ENCODE measurements at places on chromosomes 11 and 22. TPM values are rescaled to one million over a fixed set of nuclear protein-coding genes. Genes with fewer than 3 reads are reported as not detected.

- DNase-seq: no peak
Measured at GRCh38 chr11:17790453-17790852, 55.9 kb downstream of the KCNC1 start.

- DNase-seq: peak; percentile 89
Measured at GRCh38 chr11:66334605-66335442, 1.4 kb downstream of the RIN1 start.

DNA sequence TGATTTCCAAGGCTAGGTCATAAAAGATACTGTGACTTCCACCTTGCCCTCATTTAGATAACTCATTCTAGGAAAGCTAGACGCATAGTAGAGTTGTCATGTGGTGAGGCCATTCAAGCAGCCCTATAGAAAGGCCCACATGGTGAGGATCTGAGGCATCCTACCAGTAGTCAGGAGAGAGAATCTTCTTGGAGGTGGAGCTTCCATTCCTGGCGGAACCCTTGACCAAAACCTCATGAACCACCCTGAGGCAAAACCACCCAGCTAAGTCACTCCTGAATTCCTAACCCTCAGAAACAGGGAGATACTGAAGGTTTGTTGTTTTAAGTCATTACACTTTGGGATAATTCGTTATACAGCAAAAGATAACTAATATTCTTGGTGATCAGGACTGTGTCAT, 2.9 kb upstream of the HDHD5 start:
- no peak for DNase-seq

DNA sequence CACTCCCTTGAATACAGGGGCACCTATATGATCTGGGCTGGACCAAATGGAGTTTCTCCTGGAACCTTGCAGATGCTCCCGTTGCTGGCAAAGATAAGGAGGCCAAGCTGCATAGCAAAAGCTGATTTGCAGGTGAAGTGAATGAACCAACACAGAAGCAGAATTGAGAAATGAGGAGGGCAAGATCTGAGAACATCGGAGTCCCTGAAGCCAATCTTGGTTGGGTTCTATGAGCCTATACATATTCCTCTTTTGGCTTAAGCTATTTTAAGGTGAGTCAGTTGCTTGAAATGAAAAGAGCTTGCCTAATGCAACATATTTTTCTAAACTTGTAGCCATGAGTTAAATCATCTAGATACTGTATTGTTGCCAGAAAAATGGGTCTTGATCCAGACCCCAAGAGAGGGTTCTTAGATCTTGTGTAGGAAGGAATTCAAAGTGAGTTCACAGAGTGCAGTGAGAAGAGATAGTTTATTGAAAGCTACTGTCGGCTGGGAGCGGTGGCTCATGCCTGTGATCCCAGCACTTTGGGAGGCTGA, 23.5 kb downstream of the WEE1 start:
- no peak for DNase-seq

The OR51B4 gene
- not detected for total RNA-seq

The PRG3 gene
- not detected for total RNA-seq

The TNNI2 gene
- not detected for total RNA-seq

- DNase-seq: no peak
Measured at GRCh38 chr11:23227078-23227445, 366.8 kb upstream of the CCDC179 start.

The OR5M8 gene
- total RNA-seq: not detected

DNA sequence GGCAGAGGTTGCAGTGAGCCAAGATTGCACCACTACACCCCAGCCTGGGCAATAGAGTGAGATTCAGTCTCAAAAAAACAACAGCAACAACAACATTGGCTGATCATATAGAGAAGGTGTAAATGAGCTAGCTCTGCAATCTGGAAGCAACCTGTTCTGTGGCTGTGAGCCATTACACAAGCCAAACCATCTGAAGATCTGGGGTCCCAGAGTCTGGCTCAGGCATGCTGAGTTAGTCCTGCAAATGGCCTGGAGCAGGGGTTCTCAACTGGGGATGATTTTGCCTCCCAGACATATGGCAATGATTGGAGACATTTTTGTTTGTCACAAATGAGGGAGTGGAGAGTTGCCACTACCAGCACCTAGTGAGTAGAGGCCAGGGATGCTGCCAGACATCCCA, 42.3 kb upstream of the RAB1B start:
- no peak for DNase-seq

- no peak for DNase-seq
Measured at GRCh38 chr11:104118105-104118744, 45.7 kb downstream of the PDGFD start.

DNA sequence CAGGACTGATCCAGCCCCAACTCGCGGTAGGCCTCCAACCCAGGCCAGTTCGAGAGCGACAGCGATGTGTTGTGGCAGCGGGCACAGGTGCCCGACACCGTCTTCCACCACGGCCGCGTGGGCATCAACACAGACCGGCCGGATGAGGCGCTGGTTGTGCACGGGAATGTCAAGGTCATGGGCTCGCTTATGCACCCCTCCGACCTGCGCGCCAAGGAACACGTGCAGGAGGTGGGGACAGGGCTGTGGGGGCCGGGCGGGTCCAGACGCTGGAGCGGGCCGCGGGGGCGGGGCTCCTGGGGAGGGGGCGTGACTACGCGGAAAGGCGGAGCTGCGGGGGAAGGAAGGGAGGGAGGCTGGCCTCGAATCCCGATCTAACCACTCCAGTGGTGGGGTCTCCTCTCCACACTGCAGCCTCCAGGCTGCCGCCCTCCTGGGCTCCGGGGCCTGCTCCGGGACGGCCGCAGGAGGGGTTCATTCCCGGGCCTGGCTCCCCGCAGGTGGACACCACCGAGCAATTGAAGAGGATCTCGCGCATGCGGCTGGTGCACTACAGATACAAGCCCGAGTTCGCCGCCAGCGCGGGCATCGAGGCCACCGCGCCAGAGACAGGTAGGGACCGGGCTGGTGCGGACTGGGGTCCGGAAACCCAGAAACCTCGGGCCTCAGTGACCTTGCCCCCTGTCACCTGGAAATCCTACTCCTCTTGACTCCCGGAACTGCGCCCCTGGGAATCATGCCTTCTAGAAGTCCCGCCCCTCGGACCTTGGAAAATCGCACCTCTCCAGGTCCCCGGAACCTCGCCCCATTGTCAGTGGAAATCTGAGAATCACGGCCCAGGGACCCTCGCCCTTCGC, 14.9 kb downstream of the TMEM258 start:
- peak; percentile 94 for DNase-seq

DNA sequence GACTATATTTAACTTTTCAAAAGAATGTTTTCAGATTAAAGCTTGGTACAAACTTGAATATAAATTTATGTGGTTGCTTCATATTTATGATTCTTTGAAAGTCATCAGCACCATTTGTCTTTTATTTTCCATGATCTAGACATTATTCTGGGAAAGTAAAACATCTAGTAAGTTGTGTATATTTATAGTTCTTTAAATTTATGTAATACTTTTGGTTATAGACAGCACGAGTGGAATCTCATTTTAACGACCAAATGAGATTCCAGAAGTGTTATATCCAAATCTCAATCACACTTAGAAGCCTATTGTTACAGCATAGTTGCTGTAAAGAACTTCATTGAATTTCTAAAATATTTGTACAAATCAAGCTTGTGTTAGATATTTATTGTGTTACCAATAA, 212.3 kb downstream of the DDX10 start:
- no peak for DNase-seq

The RIMBP3B gene
- 0.29 TPM for total RNA-seq
